ENCODE measurements at places on chromosomes 1 and 21.

DNA sequence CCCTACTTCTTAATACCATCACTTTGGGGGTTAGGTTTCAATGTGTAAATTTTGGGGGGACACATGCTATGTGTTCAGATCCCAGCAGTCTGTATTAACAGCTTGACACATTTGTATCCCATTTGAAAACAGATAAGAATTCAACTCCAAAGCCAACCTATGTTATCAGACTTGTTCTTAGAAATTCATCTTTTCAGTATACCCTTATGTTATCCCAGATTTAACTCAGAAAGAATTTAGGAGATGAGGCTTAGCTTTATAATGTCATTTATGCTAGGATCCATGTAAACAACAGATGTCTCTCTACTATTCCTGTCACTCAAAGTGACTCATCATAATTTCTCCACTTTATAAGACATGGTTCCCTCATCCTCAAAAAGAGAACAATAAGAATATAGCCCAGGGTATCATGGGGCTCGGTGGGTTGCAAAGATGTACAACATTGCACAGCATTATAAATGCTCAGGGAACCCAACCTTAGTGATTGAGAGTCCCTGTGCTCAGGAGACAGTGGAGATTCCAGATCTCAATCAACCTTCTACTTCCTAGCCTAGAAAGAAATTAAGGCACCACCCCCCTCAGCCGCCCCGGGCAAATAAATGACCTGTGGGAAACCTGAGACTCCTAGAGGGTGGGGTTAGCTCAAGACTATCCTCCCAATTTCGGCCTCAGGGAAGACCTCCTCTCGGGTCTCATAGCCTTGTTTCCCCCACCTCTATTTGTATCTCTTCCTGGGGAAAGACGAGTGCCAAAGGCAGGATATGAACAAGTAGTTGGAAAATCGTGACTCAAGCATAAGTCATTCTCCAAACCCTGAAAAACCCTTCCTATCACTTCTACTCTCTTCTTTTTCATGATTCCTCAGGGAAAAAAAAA, 265.1 kb upstream of the CAMK1G start:
- DNase-seq: peak; percentile 49

DNA sequence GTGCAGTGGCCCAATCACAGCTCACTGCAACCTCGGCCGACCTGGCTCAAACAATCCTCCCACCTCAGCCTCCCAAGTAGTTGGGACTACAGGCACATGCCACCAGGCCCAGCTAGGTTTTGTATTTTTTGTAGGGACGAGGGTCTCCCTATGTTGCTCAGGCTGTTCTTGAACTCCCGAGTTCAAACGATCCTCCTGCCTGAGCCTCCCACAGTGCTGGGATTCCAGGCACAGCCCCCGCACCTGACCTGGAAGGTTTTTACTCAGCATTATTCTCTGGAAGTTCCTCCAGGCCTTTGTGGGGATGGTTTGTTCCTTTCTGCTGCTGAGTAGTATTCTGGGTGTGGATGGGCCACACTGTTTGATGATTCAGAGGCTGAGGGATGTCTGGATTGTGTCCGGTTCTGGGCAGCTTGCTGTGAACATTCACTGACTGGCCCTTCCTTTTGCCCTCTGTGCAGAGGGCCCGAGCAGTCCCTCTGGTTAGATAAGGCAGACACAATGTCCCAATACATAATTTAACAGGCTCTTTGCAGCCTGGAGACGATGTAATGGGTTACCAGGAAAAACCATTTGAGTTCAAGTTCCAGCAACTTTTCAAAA, 6.0 kb upstream of the TRAPPC10 start:
- peak; percentile 93 for DNase-seq

GRCh38 chr21:34085129-34085528, 11.8 kb downstream of the MRPS6 start:
- no peak for DNase-seq

GRCh38 chr1:119914071-119914470, 17.8 kb upstream of the ADAM30 start:
- DNase-seq: no peak

- no peak for DNase-seq
Observed at GRCh38 chr1:30733493-30733892, 10.1 kb upstream of the MATN1 start.

DNA sequence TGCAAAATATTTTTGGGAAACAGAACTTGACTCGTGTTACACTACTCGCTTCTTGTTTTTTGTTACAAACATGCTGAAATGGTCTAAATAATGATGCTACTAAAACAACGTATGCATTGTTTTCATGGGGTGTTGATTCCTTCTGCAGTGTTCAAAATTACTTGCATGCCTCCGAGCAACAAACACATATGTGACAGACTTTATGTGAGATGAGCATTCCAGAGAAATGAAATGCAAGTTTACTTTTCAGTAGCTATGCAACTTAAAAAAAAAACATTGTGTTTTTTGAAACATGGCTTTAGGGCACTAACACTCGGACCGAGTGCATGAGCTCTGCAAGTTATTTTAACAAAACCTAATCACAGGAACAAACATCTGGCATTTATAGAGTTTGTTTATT, 84.8 kb downstream of the CAMTA1 start:
- no peak for DNase-seq

DNA sequence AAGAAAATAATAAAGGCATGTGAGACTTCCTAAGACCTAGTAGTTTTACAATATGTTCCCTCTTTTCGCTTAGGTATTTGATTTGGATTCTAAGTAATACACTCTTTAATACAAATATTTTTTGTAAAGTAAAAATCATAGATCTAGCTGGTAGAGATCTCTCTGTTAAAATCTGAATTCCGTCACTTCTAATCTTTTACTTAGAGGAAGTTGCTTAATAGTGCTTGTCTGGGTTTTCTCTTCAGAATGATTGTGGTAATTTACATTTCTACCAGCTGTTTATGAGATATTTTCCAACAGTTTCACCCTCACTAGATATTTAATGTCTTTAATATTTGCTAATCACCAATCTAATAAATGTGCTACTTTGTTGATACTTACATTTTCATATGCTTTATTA, 23.3 kb downstream of the RBM11 start:
- DNase-seq: no peak

GRCh38 chr1:167737169-167737568, 15.4 kb downstream of the MPZL1 start:
- DNase-seq: no peak

DNA sequence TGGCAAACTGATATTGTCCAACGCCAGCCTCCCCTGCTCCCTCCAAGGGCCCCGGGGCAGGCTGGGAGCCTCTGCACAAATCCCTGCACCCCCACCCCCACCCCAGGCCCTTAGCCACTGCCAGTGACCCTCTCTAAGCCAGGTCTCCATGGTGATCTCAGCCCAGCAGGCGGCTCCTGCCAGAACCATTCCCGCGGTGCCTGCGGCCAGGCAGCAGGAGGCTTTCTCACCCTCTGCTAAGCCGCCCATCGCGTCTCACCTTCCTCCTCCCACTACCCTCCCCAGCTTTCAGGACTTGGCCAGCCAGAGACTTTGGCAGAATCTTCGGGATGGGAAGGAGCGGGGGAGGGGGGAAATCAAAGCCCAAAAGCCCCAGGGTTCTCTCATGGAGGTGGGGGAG, 46.8 kb upstream of the WASF2 start:
- peak; percentile 94 for DNase-seq

- no peak for DNase-seq
Observed at GRCh38 chr1:241894016-241894415, 46.0 kb downstream of the EXO1 start.

DNA sequence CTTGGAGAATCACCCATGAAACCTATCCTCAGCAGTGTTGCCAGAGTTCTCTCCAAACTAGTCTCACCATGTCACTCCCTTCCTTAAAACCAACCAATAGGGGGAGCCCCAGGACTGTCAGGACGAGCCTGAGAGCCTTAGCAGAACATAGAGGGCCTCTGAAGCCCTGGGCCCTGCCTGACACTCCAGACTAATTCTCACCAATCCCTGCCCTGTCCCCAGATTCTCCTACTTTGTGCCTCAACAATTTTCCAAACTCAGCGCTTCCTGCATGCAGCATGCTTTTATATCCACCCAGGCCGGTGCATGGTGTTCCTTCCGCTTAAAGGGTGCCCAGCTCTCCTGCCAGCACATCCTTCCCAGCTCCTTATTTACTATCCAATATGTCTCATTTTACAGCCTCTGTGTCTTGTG, 42.7 kb downstream of the HSD3B1 start:
- peak; percentile 83 for DNase-seq

DNA sequence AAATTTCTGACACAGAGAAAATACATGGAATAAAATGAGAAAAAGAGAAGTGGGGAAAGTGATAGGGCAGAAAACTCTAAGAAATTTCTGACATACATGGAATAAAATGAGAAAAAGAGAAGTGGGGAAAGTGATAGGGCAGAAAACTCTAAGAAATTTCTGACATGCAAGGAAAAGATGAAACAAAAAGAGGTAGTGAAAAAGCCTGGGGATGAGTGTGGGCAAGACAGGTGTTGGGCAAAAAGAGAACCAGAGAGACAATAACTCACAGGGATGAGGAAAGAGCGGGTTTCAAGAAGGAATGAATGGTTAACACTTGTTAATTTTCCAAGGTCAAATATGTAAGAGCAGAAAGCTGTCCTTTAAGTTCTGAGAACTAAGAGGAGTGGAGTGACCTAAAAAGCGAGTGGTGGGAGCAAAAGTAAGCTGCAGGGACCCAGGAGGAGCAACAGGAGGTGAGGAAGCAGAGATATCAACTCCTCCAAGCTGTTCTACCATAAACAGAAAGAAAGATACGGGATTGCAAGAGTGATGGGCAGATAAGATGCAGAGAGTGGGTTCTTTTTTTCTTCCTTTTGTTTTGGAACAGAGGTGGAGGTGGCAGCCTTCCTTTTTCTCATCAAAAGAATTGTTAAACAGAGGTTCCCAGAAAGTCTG, 29.9 kb upstream of the EXO1 start:
- DNase-seq: no peak

DNA sequence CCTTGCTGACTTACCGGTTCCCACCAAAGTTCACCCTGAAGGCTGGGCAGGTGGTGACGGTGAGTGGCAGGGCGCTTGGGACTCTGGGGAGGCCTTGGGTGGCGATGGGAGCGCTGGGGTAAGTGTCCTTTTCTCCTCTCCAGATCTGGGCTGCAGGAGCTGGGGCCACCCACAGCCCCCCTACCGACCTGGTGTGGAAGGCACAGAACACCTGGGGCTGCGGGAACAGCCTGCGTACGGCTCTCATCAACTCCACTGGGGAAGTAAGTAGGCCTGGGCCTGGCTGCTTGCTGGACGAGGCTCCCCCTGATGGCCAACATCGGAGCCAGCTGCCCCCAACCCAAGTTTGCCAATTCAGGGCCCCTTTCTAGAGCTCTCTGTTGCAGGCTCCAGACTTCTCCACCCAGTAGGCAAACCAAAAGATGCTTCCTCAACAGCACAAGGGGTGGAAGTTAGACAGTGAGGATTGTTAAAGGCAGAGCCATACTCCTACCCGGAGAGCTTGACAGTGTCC, 16.4 kb upstream of the SEMA4A start:
- DNase-seq: no peak

GRCh38 chr1:53640701-53641075, 98.3 kb downstream of the GLIS1 start:
- DNase-seq: no peak

- peak; percentile 99 for DNase-seq
Observed at GRCh38 chr1:115062542-115063004, 26.7 kb downstream of the TSPAN2 start.

GRCh38 chr1:23384312-23385058, 14.8 kb upstream of the ZNF436 start:
- peak; percentile 66 for DNase-seq

DNA sequence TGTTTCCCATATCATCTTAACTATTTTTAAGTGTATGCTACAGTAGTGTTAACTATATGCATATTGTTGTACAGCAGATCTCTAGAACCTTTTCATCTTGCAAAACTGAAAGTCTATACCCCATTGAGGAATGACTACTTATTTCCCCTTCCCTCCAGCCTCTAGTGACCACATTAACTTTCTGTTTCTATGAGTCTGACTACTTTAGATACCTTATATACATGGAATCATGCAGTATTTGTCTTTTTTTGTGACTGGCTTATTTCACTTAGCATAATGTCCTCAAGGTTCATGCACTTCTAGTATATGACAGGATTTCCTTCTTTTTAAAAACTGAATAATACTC, 96.5 kb upstream of the BTG3 start:
- no peak for DNase-seq

GRCh38 chr1:171477804-171478203, 7.5 kb upstream of the PRRC2C start:
- DNase-seq: no peak

Measured in Daoy (cell line).